ENCODE measurements at places on chromosomes 7 and 10.

DNA sequence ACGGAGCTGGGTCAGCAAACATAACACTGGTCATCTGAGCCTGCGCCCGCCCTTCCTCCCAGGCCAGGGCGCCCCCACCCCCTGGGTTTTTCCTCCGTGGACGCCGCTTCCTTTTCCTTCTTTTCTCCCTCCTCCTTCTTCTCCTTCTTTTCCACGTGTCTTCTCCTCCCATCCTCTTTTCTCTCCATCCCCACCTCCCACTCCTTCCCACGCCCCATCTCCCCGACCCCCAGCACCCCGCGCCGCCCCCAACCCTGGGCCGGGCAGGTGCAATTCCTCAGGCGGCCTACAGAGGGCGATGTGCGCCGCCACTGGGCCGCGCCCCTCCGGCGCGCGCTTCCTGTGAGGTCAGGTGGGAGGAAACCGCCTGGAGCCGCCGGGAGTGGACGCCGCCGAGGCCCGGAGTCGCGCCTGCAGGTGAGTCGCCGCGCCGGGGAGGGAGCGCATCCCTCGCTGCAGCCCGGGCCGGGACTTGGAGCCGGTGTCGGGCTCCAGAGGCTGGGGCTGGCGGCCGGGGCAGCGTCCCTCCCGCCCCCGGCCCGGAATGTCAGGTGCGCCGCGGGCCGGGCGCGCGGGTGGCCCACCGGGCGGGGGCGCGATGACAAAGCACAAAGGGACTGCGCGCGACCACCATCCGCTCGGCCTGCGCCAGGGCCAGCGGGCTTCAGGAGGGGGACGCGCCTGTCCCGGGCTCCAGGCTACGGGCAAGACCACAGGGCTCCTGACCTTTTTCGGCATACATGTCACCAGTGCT lies at the start of gene FAM241B:
Gene FAM241B, plus strand, starts transcription at position 351 of the 754 bp plus-strand sequence. CDS start 1,497 bp downstream, outside the sequence.
- DNase-seq: peak; percentile 86

- DNase-seq: peak; percentile 33
Observed at GRCh38 chr7:113015034-113015645, 71.5 kb downstream of the GPR85 start.

GRCh38 chr7:26291699-26292538 lies at the start of gene SNX10:
SNX10 (plus strand) TSS chr7:26291862; CDS start chr7:26346443, 54,581 bp downstream.
- peak; percentile 59 for DNase-seq

DNA sequence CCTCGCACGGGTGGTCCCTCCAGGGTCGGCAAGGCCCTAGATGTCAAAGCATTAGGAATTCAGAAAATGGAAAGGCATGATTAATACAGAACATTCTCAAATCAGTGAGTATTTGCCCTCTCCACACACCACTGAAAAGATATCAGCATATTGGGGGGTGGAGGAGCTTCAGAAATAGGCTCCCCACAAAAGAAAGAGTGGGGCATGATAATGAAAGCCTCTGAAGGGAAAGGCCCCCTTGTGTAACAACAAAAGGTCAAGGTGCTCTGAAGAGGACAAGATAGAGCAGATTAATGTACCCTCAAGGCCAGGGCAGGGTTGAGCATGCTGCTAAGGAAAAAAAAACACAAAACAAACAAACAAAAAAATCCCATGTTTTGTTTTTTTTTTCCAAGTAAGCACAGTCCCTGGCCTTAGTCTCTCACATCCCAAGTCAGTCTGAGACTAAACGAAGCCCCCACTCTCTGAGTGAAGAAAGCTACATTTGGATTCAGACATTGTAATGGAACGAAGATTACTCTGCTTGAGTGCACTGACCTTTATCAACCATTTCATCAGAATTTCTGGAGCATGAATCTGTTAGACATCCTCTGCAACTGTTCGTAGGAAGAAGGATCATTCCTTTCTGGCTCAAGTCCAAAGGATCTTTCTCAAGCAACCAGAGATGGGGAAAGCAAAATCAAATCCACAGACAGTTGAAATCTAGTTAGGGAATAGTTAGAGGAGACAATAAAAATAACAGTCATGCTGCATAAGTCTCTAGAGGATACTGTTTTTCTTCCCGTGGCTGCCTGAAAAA lies 27.4 kb upstream of the DGKI start:
- DNase-seq: peak; percentile 69

DNA sequence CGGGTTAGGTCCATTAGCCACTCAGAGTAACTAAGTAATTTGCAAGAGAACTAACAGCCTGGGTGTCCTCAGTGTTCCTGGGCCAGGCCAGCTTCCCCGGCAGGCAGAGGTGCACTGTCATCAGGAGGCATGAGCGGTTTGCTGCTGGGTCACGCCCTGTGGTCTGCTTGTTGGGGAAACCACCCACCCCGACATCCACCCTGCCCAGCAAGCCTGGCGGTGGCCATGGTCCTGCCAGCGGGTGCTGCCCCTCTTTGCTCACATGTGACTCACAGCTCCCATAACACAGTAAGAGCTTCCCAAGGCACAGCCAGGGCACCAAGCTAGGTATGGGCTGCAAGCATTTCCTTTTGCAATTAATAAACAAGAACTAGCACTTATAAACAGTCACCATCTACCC lies 75.9 kb downstream of the RGS10 start:
- DNase-seq: no peak

All from AG20443 (cell line).